ENCODE measurements at places on chromosomes 3 and 15. TPM values are rescaled to one million over a fixed set of nuclear protein-coding genes. Genes with fewer than 3 reads are reported as not detected.

The MCTP2 gene
- 0.32 TPM for total RNA-seq

The ALS2CL gene
- total RNA-seq, result 0.99 TPM

The AADAC gene
- not detected for total RNA-seq

The LRTM1 gene
- total RNA-seq, result not detected

Data from osteocyte (in vitro differentiated cells).